ENCODE measurements at places on chromosomes 5 and 9.

- DNase-seq = no peak
- peaks cover 32% of the 10 kb centered on the region for H3K4me1 ChIP-seq
- H3K27me3 ChIP-seq = no peaks in the 10 kb centered on the region
These were observed 25.9 kb downstream of the NDFIP1 start for GRCh38 chr5:142134331-142135010.

DNA sequence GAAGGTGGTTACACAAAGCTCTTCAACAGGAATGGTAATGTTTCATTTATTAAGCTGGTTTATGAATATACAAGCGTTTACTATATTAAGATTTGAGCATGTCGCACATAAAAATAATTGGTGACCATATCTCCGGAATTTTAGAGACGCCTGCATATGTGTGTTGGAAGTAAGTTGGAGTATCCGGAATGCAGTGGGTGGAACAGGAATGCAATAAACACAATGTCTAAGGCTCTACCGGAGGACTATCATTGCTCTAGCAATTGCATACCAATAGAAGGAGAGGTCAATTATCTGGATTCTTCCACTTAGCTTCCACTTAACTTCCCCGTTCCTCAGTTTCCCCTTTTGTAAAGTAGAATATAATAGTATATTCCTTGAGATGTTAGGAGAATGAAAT is 1.1 kb upstream of the CEP78 start:
- peaks cover 24% of the 10 kb centered on the region for H3K4me1 ChIP-seq
- DNase-seq = no peak

- H3K27ac ChIP-seq = no peak within 1 kb of the TSS
- DNase-seq = peak; percentile 14
- H3K4me3 ChIP-seq = peak within 1 kb of the TSS; percentile 2
- H3K4me1 ChIP-seq = peaks cover 10% of the 10 kb centered on the region
These were observed at the start of gene C1QTNF2 for GRCh38 chr5:160369990-160370712. Gene C1QTNF2 (minus strand): TSS chr5:160370626. CDS start chr5:160355011, 15,615 bp downstream.

DNA sequence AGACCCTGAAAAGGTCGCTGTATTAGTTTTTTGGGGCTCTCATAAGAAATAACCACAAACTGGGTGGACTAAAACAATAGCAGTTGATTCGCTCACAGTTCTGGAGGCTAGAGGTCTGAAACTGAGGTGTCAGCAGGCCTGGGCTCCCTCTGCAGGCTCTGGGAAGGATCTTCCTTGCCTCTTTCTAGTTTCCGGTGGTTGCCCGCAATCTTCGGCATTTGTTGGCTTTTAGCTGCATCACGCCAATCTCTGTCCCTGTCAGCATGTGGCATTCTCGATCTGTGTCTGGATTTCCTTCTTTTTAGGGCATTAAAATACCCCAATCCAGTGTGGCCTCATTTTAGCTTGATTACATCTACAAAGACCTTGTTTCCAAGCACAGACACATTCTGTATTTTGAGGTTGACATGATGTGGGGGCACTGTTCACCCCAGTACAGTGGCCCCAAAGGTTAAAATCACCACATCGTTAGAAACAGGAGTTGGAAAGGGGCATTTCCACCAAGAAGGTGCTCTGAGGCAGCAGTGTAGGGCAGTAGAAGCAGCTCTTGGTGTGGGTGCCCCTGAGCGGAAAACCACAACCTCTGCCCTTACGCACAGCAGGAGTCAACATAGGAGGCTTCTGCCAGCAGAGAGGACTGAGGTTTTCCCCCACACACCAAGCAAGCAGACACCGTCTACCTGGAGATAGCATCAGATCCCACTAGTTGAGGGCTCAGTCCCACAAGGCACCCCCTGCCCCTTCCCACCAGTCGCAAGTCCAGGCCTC is 13.5 kb downstream of the ZNF79 start:
- peak overlapping the region; percentile 72 for H3K27ac ChIP-seq
- peak; percentile 54 for DNase-seq
- peaks cover 72% of the 10 kb centered on the region for H3K36me3 ChIP-seq
- H3K4me3 ChIP-seq = no peak overlapping the region

GRCh38 chr9:109510506-109510905 is 12.4 kb upstream of the PTPN3 start:
- no peaks in the 10 kb centered on the region for H3K36me3 ChIP-seq
- no peaks in the 10 kb centered on the region for H3K4me1 ChIP-seq
- H3K4me3 ChIP-seq = no peak overlapping the region
- H3K27ac ChIP-seq = no peak overlapping the region
- peaks cover 9% of the 10 kb centered on the region for H3K27me3 ChIP-seq
- no peak for DNase-seq

DNA sequence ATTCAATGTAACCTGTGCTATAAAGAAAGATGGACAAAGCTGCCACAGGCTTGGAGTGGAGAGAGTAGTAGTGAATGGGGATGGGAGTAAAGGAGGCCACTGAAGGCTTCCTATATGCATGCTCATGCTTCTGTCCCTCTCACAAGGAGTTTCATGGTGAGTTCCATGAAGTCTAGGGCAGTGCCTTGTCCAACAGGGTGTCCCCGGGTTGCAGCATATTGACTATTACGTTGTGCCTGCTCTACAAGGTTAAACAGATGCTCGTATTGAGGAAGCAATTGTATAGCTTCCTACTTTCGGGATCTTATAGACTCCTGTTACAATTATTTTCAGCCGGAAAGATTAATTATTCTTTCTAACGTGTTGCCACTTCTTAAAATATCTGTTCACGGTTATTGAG is 129.1 kb upstream of the PIK3R1 start:
- no peak overlapping the region for H3K4me3 ChIP-seq
- no peaks in the 10 kb centered on the region for H3K36me3 ChIP-seq
- no peak overlapping the region for H3K27ac ChIP-seq
- no peak for DNase-seq
- no peaks in the 10 kb centered on the region for H3K27me3 ChIP-seq
- no peaks in the 10 kb centered on the region for H3K4me1 ChIP-seq

DNA sequence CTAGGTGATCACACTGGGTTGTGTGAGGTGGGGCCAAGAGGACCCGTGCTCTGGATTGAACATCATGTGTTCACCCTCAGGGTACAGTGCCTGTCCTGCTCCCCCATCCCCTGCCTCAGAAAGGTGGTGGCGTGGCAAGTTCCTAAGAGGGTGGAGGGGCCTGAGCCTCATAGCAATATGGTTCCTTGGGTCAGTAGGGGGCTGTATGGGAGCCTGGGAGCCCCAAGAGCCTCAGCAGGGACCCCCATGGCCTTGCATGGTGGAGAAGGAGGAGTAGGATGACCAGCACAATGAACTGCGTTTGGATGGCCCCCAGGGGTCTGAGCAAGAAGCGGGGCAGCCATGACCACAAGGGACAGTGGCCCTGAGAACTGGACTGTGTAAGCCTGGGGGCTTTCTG is 89.6 kb upstream of the SHB start:
- H3K27ac ChIP-seq = no peak overlapping the region
- DNase-seq = no peak
- H3K36me3 ChIP-seq = no peaks in the 10 kb centered on the region

DNA sequence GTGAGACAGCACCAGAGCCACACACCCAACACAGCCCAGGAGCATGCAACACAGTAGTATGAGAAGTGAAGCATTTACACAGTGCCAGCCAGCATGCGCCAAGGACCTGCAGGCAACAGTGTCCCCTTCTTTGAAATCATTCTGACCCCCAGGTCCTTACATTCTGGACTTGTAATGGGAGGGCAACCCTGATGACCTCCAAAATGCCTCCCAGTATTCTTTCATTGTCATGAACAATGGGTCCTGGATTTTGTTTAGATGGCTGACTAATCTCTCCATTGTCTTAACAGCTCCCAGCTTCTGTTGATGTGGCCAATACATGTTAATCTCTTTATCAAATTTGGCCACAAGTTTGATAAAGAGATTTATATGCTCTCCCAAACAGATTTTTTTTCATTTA is 417.1 kb downstream of the DMRTA1 start:
- H3K27ac ChIP-seq = no peak overlapping the region
- H3K4me1 ChIP-seq = no peaks in the 10 kb centered on the region
- no peak overlapping the region for H3K4me3 ChIP-seq
- no peaks in the 10 kb centered on the region for H3K27me3 ChIP-seq

GRCh38 chr9:14240537-14240936 is 73.4 kb downstream of the NFIB start:
- peaks cover 5% of the 10 kb centered on the region for H3K27me3 ChIP-seq
- DNase-seq = no peak
- no peaks in the 10 kb centered on the region for H3K4me1 ChIP-seq
- H3K4me3 ChIP-seq = no peak overlapping the region

- no peak for DNase-seq
- no peaks in the 10 kb centered on the region for H3K27me3 ChIP-seq
- no peak overlapping the region for H3K27ac ChIP-seq
- no peak overlapping the region for H3K4me3 ChIP-seq
- no peaks in the 10 kb centered on the region for H3K4me1 ChIP-seq
These were observed 568.0 kb downstream of the MTRR start for GRCh38 chr5:8436924-8437323.
